NCI-H146 (cell line): ENCODE measurements at places on chromosomes 11 and 22.
A peak's percentile ranks its signal among the peaks of the same experiment; 100 is the strongest.

DNA sequence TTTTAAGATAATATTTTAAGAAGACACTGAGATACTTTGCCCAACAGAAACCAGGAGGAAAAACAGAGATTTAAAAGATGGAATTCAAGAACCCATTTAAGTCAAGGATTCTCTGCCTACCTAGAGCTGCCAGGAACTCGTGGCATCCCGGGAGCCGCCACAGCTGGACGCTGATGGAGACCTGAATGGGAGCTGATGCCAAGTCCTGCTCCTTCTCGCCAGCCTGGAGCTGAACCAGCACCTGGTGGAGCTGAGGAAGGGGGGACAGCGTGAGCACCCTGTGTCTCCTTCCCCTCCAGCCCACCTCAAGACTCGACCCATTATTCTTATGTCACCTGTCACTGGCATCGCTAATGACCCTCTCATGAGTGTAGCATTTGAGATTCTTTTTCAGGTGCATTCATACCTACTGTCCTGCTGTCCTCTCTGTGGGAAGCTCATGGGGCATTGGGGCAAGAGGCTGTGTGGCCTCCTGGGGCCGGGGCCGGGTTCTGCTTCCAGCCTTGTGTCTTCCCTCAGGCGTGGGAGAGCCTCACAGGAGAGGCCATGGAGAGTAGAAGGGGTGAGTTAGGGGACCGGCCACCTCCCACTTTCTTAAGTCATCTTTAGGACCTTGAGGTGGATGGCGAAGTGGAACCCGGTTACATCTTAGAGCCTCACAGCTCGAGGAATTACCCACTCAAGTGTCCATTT, 70.8 kb upstream of the PITPNB start:
- DNase-seq: no peak

- no peak for DNase-seq
These were observed 158.6 kb downstream of the SHANK2 start for GRCh38 chr11:71093783-71094182.

DNA sequence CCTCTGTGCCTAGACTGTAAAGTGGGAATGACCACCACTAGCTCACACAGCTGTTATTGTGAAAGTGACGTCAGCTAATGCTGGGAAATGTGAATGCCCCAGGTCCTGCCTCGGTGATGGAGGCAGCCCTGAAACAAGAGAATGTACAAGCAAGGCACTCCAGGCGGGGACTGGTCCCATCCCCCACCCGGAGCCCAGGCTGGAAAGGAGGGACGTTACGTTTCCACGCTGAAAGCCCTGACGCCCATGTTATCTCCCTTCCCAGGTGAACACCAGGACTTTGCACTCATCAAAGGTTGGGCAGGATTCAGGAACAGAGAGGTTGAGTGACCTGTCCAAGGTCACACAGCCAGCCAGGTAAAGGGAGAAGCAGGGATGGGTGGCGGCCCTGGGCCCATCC, 784 bp downstream of the SULT4A1 start:
- DNase-seq: no peak

DNA sequence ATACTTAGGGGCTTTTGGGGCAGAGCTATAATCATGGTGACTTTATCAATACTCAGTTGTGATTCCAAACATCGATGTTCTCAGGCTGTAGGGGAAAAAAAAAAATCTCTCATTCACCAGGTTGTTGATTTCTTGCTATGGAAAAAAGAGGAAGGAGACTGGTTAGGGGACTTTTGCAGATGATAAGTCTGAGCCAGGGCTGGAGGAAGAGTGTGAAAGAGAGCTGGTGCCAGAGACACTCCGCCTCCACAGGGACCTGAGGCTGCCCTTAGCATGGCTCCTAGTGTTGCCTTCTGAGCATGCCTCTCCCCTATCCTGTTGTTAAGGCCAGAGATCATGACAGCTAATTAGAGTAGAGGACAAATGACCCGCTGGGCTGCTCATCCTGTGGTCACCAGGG, 16.9 kb downstream of the UPB1 start:
- peak; percentile 34 for DNase-seq

DNA sequence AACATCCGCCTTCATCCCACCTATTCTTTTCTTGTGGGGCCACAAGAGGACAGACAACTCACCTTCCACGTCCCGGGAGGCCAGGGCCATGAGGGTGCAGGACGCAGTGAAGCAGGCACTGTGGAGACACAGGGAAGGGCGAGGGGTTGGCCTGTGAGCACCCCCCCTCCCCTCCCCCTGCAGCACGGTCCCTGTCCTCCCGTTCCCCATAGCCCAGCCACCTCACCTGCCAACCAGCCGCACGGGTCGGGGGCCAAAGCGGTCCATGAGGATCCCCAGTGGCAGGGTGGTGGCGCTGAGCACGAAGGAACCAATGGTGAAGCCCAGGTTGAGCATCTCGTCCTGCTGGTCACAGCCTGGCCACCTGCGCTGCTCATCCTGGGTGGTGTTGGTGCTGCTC, 14.6 kb downstream of the SLC43A1 start:
- no peak for DNase-seq

- no peak for DNase-seq
These were observed 172.6 kb upstream of the SEZ6L start for GRCh38 chr22:25996669-25997068.
